ENCODE measurements at places on chromosomes 6 and 20. TPM values are rescaled to one million over a fixed set of nuclear protein-coding genes. Genes with fewer than 3 reads are reported as not detected.

NOX3 gene
- total RNA-seq = not detected

MOG gene
- not detected for total RNA-seq

COL20A1 gene
- total RNA-seq = not detected

GRM4 gene
- under 0.01 TPM for total RNA-seq

PDCD2 gene
- 48.4 TPM for total RNA-seq

SERAC1 gene
- 9.8 TPM for total RNA-seq

TTBK1 gene
- total RNA-seq = under 0.01 TPM

HAO1 gene
- not detected for total RNA-seq

DOK5 gene
- 99.6 TPM for total RNA-seq

KCNQ5 gene
- total RNA-seq = 6.7 TPM

VSTM2L gene
- 0.53 TPM for total RNA-seq

FBXO5 gene
- total RNA-seq = 19.2 TPM

SOBP gene
- 5.8 TPM for total RNA-seq

CST5 gene
- not detected for total RNA-seq

EYA2 gene
- total RNA-seq = 0.50 TPM

WFDC12 gene
- total RNA-seq = not detected

AVP gene
- not detected for total RNA-seq

SLC17A4 gene
- not detected for total RNA-seq

COL19A1 gene
- total RNA-seq = not detected

All from aortic smooth muscle cell (primary cell).